Hematopoietic multipotent progenitor cell treated with erythropoietin and hydrocortisone succinate and interleukin-3 and kit ligand, for 8 days (in vitro differentiated cells): ENCODE measurements at places on chromosomes 13 and 19.

- no peak for DNase-seq
Measured at GRCh38 chr13:45368571-45368970, 27.6 kb upstream of the TPT1 start.

GRCh38 chr19:3670796-3671679 lies 29.2 kb downstream of the PIP5K1C start:
- peak; percentile 45 for DNase-seq

DNA sequence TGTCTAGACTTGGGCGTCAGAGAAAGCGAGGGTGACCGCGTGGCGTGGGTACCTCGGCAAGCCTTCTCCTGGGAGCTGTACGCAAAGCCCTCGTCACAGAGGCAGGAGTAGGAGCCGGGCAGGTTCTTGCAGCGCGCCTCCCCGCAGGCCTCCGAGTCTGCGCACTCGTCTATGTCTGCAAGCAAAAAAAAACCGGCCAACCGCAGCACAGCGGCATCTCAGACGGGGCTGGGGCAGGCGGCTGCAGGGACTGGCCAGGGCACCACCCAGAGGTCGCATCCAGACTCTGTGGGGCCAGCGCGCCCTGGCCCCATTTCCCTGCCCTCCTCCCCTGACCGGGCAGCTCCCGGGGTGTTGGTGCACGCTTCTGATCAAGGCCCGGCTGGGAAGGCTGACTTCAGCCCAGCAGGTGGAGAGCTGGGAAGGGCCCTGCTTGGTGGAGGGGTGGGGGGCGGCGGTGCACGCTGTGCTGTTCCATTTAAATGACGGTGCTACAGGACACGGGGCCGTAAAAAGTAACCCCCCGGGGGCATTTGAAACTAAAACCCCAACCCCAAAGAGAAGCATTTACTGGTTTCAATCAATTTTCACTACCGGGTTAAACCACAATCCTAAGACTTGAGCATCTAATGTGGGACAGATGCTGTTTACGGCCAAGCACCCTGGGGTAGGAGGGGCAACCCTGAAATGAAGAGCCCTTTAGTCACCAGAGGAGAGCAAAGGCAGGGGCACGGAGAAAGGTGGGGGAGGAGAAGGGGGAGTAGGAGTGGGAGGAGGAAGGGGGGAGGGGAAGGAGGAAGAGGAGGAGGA lies 28.2 kb downstream of the GAS6 start:
- no peak for DNase-seq

- no peak for DNase-seq
Measured at GRCh38 chr19:9881720-9882119, 46.6 kb downstream of the PIN1 start.

DNA sequence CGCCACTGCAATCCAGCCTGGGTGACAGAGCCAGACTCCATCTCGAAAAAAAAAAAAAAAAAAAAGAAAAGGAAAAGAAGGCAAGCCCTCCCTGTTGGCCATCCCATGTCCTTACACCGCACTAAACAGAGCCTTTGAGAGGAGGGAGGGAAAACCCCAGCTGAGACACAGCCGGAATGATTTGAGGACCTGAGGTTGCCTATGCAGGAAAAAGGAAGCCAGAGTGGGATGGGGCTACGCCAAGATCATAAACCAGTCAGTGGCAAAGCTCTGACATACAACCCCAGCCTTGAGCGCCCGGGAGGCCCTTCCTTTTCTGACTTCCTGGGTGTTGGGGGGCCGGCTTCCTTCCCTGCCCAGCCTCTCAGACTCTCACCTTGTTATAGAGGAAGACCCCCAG lies 12.5 kb upstream of the CHERP start:
- DNase-seq, result no peak

GRCh38 chr19:52923778-52924593 lies 758 bp upstream of the ZNF888 start:
- DNase-seq, result no peak

- DNase-seq, result no peak
Measured at GRCh38 chr13:90830782-90831181, 516.7 kb upstream of the MIR17HG start.

DNA sequence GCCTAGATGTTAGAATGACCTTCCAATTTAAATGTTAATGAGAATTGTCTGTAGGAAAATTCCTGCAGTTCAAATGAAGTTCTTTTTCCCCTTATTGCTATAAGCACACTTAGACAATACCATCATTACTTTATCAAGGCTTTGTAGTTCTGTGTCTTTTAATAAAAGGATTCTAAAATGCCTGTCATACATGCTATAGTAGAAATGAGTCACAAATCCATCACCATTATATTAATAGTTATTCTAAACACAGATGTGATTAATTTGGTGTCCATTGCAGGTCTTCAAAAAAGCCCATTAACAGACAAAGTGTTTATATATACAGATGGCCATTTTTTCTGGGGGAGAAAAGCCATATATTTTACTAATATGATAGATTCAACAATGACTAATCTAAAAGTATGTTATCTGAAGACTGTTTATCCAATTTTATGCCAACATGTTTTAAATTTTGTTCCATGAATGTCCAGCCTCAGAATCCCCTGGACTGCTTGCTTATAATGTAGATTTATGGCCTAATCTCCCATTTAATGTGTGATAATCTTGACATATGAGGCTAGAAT lies 1678.3 kb upstream of the PCDH20 start:
- DNase-seq, result no peak

DNA sequence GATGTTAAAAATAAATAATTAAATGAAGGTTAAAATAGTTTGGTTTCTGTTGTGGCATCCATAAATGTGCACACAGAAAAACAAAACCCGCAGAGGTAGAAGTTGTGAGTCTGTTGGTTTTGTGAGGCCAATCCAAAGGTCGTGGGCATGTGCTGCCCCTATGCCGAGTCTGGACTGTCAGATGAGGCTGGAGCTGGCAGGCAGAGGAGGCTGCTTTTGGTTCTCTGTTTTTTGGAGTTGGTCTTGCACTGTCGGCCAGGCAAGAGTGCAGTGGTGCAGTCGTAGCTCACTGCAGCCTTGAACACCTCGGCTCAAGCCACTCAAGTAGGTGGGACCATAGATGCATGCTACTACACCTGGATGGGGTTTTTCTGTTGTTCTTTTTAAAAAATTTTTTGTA lies 43.7 kb downstream of the TSSK6 start:
- DNase-seq, result no peak

DNA sequence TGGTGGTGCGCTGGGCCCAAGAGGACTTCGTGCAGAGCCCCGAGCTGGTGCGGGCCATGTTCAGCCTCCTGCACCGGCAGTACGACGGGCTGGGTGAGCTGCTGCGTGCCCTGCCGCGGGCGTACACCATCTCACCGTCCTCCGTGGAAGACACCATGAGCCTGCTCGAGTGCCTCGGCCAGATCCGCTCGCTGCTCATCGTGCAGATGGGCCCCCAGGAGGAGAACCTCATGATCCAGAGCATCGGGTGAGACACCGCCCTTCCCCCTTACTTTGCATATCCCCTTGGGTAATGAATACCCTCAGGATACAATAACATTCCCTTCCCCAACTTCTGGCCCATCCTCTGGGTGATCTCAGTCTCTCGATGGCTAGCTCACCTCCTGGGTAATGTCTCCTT lies 60.9 kb downstream of the RYR1 start:
- no peak for DNase-seq

DNA sequence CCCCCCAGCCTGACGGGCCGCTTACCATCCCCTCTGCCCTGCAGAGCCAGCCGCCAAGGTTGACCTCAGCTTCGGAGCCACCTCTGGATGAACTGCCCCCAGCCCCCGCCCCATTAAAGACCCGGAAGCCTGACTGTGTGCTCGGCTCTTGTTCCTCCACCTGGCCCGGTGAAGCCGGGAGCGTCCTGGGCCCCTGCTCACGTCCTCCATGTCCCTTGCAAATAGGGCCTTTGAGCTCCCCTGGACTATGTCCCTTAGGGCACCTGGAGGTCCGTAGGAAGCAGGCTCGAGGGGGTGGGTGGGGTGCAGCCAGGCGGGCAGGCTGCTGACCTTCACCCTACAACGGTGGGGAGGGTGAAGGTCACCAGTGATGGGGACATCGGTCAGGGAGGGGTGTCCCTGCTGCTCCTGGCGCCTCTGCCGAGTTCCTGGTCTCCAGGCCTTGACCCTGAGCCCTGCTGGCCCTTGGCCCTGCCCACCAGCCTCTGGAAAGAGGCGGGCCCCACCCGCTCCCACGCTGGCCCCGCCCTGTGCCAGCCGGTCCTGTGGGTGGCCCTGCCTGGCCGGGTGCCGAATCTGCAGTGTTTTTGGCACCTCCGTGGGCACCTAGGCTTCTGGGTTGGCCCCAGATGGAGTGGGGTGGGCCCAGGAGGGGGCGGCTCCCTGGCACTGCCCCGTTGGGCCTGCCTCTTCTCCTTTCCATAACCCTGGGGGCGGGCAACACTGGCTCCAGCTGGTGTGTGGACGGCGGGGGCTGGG lies 3.3 kb downstream of the ATP5F1D start:
- DNase-seq, result peak; percentile 67

DNA sequence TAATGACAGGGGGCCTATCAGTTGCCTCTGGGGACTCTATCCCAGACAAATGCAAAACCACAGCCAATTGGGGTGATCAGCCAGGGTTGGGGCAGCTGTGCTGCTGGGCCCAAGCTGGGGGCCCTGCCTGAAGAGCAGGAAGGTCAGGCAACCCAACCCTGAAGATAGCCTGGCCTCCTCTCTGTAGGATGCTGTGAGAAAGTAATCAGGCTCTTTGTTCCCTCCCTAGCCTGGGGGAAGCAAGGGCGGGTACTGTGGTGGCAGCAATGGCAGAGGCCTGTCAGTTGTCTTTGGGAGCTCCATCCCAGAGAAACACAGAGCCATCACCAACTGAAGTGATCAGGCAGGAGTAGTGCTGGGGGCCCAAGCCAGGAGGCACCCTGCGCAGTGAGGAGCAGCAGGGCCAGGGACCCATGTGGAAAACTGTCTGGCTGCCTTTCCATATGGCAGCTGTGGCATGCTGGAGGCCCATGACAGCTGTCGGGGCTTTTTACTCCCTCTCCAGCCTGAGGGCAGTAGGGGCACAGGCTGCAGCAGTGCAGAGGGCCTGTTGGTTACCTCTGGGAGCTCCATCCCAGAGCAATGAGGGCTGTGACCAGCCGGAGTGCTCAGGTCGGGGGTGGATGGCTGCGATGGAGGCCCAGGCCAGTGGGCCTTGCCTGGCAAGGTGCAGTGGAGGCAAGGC lies 73.6 kb upstream of the ATP12A start:
- no peak for DNase-seq

DNA sequence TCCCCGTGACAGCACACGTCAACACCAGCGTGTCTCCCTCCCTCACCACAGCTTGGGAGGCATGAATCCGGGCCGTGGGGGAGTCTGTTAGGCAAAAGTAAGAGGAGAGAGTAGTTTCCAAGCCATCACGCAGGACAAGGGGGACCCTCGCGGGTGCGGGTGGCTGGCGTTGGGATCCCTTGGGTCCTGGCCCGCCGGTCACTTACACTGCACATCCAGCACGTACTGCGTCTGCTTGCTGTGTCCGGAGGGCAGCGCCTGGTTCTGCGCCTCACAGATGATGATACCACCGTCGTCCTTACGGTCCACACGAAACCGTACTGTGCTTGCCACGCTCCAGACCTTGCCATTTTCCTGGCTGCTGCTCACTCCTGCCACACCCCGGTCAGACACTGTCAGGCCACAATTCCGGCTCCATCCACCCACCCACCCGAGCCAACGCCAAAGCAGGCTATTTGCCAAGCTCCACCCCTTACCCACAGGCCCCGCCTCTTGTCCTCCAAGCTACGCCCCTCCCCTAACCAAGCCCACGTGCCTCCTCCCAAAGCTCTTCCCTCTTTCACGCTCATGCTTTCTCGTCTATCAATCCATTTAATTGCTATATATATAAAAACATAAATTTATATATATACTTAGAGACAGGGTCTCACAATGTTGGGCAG lies 6.6 kb upstream of the ZNF428 start:
- DNase-seq, result peak; percentile 68

DNA sequence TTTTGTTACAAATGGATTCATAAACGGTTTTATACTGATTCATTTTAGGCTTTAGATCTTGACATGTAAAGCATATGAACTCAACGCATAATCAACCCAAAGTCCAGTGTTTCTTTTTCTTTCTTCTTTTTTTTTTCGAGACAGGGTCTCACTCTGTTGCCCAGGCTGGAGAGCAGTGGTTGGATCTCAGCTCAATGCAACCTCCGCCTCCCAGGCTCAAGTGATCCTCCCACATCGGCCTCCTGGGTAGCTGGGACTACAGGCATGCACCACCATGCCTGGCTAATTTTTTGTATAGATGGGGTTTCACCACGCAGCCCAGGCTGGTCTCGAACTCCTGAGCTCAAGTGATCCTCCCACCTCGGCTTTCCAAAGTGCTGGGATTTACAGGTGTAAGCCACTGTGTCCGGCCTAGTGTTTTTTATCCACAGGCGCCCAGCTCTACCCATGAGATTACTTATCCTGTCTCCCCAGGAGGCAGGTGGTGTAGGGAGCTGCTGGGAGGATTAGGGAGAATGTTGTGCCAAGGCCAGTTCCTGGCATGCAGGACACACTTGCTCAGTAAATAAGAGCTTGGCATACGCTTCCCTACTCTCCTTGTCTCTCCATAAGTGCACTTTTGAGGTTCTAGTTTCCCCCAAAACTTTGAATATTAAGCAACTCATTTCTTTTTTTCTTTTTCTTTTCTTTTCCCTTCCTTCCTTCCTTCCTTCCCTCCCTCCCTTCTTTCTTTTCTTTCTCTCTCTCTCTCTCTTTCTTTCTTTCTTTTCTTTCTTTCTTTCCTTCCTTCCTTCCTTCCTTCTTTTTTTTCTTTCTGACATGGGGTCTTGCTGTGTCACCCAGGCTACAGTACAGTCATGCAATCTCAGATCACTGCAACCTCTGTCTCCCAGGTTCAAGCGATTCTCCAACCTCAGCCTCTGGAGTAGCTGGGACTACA lies 4.8 kb upstream of the CEBPA start:
- no peak for DNase-seq

DNA sequence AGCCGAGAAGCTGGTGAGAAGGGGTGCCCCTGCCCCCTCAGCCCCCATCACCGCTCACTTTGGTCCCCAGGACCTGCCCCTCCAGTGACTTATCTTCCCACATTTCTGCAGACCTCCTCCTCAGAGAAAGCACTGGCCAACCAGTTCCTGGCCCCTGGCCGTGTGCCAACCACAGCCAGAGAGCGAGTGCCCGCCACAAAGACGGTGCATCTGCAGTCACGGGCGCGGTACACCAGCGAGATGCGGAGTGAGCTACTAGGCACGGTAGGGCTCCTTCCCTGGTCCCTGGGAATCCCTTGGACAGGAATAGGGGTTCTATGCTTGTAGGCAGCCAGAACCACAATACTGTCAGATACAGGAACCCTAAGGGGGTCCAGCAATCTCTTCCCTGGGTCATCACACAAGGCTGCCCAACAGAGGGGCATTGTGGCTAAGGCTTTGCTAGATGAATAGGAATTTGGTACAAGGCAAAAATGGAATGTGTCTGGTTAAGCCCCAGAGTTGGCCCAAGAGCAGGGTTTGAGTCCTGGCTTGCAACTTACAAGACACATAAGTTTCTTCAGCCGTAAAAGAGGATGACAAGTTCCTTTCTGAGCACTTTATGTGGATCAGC lies 1.0 kb downstream of the USE1 start:
- no peak for DNase-seq

- DNase-seq, result no peak
Measured at GRCh38 chr19:56150358-56150757, 9.3 kb downstream of the ZNF444 start.
